ENCODE measurements at places on chromosomes 4 and X.

GRCh38 chr4:38788317-38788716, 5.5 kb upstream of the TLR10 start:
- no peak for ATAC-seq

- ATAC-seq = no peak
Measured at GRCh38 chrX:71992711-71993110, 82.1 kb downstream of the NHSL2 start.

- no peak for ATAC-seq
Measured at GRCh38 chrX:46957297-46957696, 45.1 kb downstream of the JADE3 start.

GRCh38 chrX:129719931-129720530, 18.7 kb upstream of the XPNPEP2 start:
- no peak for ATAC-seq

Measured in SK-N-SH treated with all-trans-retinoic acid at 6 μM for 48 hours (cell line).